ENCODE measurements at places on chromosomes 5 and 9. TPM values are rescaled to one million over a fixed set of nuclear protein-coding genes. Genes with fewer than 3 reads are reported as not detected.
A peak's percentile ranks its signal among the peaks of the same experiment; 100 is the strongest.

Gene PAPPA
- 0.25 TPM for total RNA-seq

Gene TICAM2
- 1.2 TPM for total RNA-seq

Gene FRMD3
- 0.10 TPM for total RNA-seq

Gene CDC20B
- total RNA-seq = not detected

Gene DDX4
- total RNA-seq = not detected

Gene OR13J1
- not detected for total RNA-seq

Gene TUBB4B
- 947 TPM for total RNA-seq

Gene GALNT12
- total RNA-seq = 0.81 TPM

Gene HTR1A
- not detected for total RNA-seq

Gene WNT8A
- total RNA-seq = not detected

GRCh38 chr9:17742067-17742466 lies 163.2 kb downstream of the SH3GL2 start:
- DNase-seq = no peak

GRCh38 chr5:34484216-34484920 lies 171.8 kb upstream of the RAI14 start:
- no peak for DNase-seq

- no peak for DNase-seq
These were observed 150.9 kb downstream of the NUDT12 start for GRCh38 chr5:103411711-103412110.

- DNase-seq = no peak
These were observed 323.5 kb upstream of the PTGER4 start for GRCh38 chr5:40356248-40356647.

- DNase-seq = peak; percentile 7
These were observed at the start of gene FOXB2 for GRCh38 chr9:77019236-77019925. TSS of gene FOXB2 (plus strand) at chr9:77019655. CDS start at chr9:77019655, 0 bp downstream.

- DNase-seq = no peak
These were observed 16.2 kb downstream of the ROPN1L start for GRCh38 chr5:10457682-10458574.

DNA sequence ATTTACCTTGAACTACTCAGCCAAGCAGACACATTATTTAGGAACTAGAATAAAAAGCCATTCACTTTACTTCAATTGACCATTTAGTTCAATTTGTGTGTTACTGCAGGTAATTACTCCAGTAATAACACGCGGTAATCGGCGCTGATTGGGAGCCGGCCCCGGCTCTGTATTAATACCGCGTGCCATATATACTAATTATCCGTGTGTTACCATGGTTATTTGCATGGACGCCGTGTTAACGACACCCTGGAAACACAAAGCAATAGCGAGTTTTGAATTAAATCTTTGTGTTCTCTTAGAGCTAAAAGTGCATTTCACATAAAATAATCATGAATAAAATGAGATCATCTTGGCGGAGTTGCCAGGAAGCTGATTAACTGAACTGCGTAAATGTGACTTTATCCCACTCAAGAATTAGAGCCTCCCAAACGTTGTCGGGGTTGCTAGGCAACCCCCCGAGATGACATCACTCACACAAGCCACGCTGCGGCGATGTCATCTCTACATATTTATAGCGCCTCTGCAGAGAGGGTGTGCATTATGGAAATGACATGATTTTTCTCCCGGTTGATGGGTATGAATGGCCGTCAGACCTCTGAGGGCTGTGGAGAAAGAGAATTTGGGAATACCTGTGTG lies 41.4 kb upstream of the RNU6ATAC start:
- no peak for DNase-seq

DNA sequence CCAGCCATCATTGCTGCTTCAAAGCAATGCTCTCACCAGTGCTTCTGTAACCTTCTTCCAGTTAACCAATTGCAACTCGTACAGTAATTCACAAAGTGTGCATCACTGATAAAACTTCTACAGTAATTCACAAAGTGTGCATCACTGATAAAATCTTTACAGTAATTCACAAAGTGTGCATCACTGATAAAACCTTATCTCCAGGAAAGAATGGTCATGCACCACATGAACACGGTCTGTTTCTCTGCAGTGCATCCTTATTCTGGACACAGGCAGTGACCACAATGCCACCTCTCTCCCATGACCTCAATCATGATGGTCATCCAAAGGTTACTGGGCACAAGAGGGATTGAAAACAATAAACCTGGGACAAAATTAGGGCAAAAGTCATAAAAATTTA lies 153.6 kb downstream of the TSSK1B start:
- DNase-seq = no peak

- no peak for DNase-seq
These were observed 39.3 kb upstream of the CTSL start for GRCh38 chr9:87686520-87687090.

- DNase-seq = no peak
These were observed 74.2 kb downstream of the MAMDC2 start for GRCh38 chr9:70117835-70118319.

DNA sequence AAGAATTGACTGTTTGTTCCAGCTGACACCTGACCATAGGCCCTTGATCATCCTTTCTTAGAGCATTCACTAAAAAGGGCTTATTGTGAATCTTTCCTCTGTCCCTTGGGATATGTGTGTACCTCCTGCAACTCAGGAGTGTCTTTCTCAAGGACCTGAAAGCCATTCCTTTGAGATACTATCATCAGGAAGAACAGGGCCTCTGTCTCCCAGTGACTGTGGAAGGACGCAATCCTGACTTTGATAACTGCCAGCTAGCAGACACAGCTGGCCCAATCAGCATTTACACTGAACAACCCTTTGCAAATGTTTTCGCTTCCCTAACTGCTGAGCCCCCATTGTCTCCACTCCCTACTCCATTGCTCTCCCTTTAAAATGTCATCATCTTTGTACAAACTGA lies 144.4 kb downstream of the RMI1 start:
- no peak for DNase-seq

- no peak for DNase-seq
These were observed 8.2 kb downstream of the ALDOB start for GRCh38 chr9:101427358-101427757.

Measured in foreskin keratinocyte (primary cell).